Liver (tissue), 10 donors: ENCODE measurements at places on chromosomes 16 and 17.

DNA sequence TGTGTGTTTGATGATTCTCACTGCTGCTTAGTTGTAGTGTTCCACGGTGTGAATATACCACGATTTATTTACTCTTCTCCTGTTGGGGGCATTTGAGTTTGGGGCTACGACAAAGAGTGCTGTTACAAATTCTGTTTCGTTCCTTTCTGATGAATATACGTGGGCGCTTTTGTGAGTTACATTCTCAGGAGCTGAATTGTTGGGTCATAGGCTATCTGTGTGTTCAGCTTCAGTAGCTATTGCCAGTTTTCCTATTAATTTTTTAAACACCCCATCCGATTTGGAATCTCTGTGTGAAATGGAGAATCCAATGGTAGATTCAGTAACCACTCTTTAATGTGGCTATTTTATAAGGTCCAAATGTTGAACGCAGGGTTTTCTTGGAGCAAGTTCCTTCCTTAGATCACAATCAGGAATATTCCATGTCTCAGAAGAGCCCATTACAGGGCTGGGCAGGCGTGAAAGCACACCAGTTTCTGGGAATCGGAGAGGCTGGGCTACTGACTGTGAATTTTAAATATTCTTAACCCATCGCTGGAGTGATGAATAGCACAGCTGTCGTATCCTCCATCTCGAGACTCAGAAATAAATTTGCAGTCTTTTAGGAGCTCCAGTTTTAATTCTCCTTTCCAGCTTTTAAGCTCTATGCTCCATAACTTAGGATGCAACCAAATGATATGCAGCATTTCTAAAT, 115.9 kb downstream of the PITPNC1 start:
- no peak for DNase-seq

DNA sequence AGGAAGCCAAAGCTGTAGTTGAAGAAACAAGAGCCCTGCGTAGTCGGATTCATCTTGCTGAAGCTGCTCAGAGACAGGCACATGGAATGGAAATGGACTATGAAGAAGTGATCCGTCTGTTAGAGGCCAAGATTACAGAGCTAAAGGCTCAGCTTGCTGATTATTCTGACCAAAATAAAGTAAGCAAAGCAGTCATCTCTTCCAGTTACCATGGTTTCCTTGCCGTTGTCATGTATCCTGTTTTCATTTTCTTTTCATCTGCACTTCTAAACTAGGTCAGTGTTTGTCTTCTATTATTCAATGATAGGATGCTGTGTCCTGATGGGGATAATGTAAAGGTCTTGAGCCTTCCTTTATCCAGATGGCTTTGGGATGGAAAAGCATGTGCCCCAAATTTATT, 104.3 kb downstream of the STXBP4 start:
- DNase-seq: no peak

DNA sequence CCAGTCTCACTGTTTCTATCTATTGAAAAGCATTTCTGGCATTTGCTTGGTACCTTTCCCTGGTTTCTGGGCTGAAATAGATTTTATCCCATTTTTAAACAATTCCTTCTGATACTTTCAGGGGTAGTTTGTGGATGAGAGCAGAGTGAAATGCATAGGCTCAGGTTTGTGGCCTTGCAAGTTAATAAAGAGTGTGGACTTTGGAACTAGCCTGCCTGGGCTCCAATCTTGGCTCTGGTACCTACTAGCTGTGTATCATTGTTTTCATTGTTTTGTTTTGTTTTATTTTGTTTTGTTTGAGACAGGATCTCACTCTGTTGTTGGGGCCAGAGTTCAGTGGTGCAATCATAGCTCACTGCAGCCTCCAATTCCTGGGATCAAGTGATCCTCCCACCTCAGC, 175.5 kb downstream of the PRKCB start:
- DNase-seq: no peak

GRCh38 chr16:61654962-61655361, 381.3 kb downstream of the CDH8 start:
- no peak for DNase-seq
